Left ventricle myocardium inferior (tissue), 1 donor: ENCODE measurements at places on chromosomes 2 and 18. TPM values are rescaled to one million over a fixed set of nuclear protein-coding genes. Genes with fewer than 3 reads are reported as not detected.

GRCh38 chr2:101395545-101396315 lies 8.4 kb upstream of the CREG2 start:
- DNase-seq = no peak

- DNase-seq = no peak
These were observed 32.1 kb downstream of the RPRD1A start for GRCh38 chr18:36035253-36035652.

GRCh38 chr2:43540021-43540779 lies 55.6 kb downstream of the THADA start:
- DNase-seq = peak; percentile 48

DNA sequence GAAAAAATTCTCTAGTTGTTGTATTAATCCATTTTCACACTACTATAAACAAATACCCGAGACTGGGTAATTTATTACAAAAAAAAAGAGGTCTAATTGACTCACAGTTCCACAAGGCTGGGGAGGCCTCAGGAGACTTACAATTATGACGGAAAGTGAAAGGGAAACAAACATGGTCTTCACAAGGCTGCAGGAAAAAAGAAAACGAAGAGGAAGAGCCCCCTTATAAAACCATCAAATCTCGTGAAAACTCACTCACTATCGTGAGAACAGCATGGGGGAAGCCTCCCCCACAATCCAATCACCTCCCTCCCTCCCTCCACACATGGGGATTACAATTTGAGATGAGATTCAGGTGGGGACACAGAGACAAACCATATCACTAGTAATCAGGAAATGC lies 61.7 kb upstream of the SPTBN1 start:
- no peak for DNase-seq

The GNAL gene
- total RNA-seq = 1.1 TPM

DNA sequence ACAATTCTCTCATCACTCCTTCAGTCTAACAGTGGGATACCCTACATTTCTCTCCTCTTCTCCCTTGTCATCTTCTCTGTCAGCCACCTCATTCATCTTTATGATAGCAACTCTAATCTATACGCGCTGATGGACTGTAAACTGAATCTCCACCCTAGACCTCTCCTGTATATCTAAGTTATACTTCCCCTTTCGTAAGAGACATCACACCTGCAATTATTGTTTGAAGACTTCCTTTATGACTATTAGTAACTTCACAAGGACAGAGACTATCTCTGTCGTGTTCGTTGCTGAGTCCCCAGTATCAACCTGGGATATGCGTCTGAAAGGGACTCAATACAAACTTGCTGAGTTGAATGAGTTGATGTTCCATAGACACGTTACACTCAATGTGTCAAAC lies 263.2 kb downstream of the IRS1 start:
- no peak for DNase-seq

DNA sequence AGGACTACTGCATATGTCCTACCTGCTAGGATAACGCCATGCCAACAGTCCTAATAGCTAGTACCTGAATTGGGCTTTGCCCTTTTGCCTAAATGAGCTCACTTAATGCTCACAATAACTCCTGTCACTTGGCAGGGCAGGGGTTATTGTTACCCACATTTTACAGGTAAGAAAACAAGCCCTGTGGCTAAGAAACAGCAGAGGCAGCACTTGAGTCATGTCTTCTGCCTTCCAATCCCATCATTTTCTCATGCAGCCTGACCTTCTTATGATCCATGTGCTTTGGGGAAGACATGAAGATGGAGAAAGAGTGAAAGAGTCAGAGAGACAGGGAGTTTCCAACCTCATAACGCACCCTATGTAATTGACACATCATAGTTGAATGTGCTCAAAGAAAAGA lies 33.6 kb upstream of the LPIN1 start:
- no peak for DNase-seq

GRCh38 chr18:58396966-58397365 lies 231.9 kb downstream of the ALPK2 start:
- DNase-seq = no peak

DNA sequence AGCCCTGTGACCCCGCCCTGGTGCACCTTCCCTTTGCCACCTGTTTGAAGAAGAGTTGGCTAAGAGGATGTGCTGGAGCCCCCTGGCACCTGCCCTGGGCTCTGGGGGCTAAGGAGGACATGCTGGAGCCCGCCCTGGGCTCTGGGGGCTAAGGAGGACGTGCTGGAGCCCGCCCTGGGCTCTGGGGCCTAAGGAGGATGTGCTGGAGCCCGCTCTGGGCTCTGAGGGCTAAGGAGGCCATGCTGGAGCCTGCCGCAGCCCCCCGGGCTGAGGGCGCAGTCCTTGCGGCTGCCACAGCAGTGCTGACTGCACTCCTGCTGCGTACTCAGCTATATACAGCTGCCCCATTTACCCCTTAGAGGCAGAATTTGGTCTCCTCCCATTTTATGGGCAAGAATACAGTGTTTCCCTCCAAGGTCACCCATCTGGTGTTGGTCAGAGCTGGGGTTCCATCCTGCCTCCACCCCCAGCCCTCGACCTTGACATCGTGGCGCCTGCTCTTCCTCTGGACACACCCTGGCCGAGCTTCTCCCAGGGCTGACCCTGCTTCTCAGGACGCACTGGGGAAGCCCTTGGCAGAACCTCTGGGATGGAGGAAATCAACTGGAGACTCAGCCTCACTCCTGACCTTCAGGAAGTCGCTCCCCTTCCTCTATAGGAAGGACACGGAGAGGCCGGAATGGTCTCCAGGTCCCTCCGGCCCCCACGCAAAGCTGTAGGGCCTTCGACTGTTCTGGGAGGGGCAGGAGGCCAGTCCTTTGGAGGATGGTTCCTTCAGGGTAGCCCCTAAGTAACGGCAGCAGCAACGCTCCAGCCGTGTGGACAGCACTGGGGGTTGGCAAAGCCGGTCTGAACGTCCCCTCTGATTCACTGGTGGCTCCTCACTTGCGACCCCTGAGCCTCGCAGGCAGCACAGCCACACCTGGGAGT lies 65.0 kb upstream of the HPCAL1 start:
- DNase-seq = peak; percentile 39

- DNase-seq = no peak
These were observed 160.2 kb downstream of the ZEB2 start for GRCh38 chr2:144359684-144360083.

- DNase-seq = no peak
These were observed 678.3 kb upstream of the NRXN1 start for GRCh38 chr2:51710222-51710621.

GRCh38 chr18:37299471-37300304 lies 265.9 kb downstream of the CELF4 start:
- DNase-seq = peak; percentile 77

- no peak for DNase-seq
These were observed 42.1 kb downstream of the HDLBP start for GRCh38 chr2:241273210-241274020.

- no peak for DNase-seq
These were observed 153.6 kb downstream of the GBX2 start for GRCh38 chr2:236014408-236015131.

DNA sequence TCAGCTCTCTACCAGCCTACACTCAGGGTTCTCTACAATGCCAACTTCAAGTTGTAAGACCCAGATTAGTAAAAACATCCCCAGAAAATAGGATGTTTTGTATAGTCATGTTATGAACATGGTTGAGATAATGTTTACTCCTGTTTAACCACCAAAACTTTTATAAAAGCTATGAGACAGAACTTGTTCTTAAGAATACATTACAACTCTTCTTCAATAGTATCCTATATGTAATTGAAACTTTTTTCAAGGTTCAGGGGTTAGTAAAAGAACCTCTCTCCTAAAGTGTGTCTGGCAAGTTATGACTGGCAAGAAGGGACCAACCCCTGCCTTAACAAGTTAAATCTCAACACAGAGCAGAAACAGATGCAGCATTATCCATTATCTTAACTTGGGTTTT lies 118.8 kb upstream of the STK17B start:
- DNase-seq = no peak

DNA sequence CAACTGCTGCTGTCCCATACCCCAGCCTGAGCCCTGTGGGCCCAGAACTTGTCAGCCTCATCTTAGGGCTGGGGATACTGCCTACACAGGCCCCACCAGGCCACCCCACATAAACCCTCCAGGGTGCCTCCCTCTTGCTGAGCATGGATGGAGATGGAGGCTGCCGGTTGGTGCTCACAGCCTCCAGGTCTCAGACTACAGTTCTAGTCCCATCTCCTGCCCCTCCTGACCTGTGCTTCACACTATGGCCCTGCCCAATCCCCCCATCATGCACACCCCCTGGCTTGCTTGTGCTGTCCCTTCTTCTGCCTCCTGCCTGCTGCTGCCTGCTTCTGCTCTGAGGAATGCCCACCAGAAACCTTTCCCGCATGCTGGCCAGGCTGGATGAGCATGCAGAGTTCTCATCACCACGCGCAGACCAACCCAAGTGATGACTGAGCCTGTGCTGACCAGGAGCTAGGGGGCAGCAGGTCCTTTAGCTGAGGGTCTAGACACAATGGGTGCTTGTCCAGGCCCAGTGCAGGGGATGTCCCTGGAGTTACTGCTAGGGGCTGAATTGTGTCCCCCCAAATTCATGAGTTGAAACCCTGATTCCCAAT lies 138.4 kb upstream of the HS6ST1 start:
- no peak for DNase-seq

The CD8B2 gene
- not detected for total RNA-seq

- no peak for DNase-seq
These were observed 44.7 kb downstream of the ITSN2 start for GRCh38 chr2:24315669-24316068.

- DNase-seq = no peak
These were observed 27.2 kb downstream of the LHCGR start for GRCh38 chr2:48728295-48728694.

GRCh38 chr2:136133586-136133985 lies 15.6 kb upstream of the CXCR4 start:
- no peak for DNase-seq

- no peak for DNase-seq
These were observed 690.9 kb downstream of the CCDC85A start for GRCh38 chr2:56874717-56875116.

The RUFY4 gene
- total RNA-seq = not detected

- no peak for DNase-seq
These were observed 312.0 kb downstream of the IRS1 start for GRCh38 chr2:226487573-226487972.

DNA sequence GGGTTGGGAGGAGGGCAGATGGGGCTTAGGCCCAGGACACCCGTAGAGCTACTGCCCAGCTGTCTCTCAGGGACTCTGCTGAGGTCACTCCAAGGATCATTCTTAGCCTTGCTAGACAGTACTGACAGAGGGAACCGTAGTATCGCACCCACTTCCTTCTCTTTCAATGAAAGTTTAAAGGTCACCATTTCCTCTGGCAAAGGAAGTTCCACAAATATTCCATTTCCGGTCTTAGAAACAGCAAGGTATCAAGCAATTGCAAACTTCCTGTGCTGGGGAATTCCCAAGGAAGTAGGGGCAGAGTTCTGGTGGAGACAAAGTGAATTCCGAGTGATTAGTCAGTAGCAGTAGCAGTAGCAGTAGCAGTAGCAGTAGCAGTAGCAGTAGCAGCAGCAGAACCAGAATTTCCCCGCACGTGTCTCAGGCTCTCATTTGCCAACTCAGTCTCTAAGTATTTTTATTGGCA lies 24.7 kb downstream of the IL1B start:
- no peak for DNase-seq

The ABCG8 gene
- total RNA-seq = not detected

DNA sequence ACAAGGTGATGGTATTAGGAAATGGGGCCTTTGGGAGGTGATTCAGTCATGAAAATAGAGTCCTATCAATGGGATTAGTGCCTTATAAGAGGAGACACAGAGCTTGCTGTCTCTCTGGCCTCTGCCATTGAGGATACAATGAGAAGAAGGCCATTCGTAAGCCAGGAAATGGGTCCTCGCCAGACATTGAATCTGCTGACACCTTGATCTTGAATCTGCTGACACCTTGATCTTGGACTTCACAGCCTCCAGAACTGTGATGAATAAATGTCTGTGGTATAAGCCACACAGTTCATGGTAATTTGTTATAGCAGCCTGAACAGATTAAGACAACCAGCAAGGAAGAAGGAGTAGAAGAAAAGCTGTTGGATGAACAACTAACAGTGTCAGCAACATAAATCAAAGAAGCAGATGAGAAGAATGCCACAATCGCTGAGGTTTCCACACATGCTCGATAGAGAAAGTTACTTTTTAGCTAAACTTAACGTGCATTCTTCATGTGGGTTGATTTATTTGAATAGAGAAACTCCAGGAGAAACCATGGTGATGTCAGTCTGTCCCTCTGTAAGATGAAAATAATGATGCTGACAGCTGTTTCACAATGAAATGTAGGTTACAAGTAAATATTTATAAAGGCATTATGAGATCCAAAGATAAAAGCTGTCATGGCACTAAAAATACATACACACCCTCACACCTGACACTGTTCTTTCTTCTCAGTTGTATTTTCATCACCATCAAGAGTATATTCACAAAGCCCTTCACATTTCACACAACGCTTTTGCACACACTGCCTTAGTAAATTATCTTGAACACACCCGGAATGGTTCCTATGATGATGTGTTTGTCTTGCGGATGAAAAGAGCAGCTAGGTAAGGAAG lies 153.7 kb upstream of the NCK2 start:
- DNase-seq = no peak

DNA sequence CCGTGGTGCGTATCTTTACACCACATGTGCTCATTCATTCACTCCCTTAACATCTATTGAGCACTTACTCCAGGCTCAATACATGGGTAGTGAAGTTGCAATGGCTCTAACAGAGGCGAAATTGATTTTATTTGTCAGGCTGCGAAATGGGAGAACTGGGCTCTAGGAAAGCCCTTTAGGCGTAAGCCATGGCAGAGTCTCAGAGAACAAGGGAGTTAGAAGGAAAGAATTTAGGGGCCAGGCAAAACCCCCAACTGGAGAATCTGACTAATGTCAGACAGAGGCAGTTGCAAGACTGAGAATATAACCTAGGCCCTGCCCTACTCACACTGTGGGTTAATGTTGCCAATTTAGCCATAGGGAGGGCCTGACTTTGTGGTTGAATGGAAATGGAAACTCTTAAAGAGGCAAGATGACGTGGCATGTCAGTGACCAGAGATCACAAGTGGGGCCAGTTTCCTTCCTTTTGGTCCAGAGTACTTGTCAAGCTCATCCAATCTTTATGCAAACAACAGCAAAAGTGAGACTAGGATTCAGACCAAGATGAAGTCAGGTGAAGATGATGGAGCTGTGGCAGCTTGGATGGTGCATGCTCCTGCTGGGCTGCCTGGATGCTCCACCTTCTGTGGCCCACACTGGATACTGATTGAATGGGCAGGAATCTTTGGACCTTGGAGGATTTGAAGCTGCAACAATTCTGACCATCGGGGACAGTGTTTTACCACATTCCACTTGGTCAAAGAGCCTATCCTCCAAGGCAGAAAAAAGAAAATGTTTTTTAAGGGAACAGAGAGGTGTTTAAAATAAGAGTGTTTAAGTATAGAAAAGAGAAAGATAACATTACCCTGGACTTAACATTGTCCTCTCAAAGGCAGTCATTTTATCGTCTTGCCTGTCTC lies 92.2 kb downstream of the CAPN13 start:
- DNase-seq = no peak

The ANKRD53 gene
- total RNA-seq = 0.33 TPM

DNA sequence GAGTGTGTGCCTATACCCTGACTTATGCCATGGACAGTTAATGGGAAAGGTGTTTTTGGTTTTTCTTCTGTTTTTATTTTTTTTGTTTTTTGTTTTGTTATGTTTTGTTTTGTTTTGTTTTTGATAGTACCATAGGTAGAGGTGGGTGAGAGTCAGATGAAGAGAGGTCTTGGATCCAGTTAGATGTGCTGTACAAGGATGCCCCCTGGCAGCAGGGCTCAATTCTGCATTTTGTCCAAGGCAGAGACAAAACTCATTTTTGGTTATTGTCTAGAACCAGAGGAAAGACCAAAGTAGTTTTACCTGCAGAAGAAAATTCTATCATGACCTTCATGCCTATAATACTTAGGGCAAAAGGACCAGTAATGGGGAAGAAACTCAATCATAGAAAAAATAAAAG lies 48.5 kb downstream of the SLC5A7 start:
- DNase-seq = no peak
